ENCODE measurements at places on chromosomes 13 and 19.

DNA sequence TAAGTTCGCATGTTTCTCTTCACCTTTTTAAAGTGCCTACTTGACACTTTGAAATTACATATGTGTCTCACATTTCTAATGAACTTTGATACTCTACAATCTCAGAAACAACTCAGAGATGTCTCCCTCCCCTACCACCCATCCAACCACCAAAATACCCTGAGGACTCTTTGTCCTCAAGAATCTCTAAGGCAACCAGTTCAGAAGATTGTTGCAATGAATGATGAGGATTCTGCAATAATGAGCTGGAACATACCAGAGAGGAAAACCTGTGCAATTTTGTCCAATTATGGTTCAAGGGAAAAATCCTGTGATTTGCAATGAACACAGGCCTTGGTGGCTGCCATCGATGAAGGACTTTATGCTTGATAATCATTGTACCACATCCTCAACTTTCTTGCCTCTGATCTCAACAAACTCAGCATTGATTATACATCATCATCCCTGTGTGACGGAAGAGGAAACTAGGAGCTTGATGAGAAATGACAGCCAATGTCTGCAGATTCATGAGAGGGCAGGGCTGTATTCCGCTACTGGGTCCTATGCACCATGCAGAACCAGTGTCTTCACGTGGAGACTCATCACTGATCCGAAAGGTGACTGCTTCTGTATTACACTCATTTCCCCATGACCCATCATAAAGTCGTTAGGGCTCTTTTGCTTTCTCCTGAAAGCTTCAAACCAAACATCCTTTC, 1.1 kb downstream of the FPR1 start:
- H3K36me3 ChIP-seq, result no peaks in the 10 kb centered on the region
- H3K27me3 ChIP-seq, result no peaks in the 10 kb centered on the region
- H3K4me1 ChIP-seq, result no peaks in the 10 kb centered on the region
- DNase-seq, result no peak
- no peak overlapping the region for H3K27ac ChIP-seq

DNA sequence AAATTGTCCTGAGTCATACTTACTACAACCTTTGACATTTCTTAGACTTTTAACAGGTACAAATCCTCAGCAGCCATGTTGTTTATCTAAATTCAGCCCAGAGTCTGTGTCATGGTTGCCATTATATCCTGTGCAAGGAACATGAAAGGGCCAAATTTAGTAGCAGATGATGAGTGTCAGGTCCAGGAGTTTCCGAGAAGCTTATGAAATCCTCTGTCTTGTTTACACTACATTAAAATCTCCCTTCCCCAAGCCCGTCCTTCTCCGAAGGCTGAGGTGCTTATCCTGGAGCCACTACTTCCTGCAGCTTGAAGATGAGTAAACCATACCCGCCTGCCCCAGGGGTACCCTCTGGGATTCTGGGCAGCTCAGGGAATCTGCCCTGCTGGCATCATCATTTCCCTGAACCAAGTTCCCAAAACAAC, 102.6 kb upstream of the SERP2 start:
- H3K4me1 ChIP-seq, result peaks cover 33% of the 10 kb centered on the region
- peaks cover 20% of the 10 kb centered on the region for H3K27me3 ChIP-seq
- DNase-seq, result no peak
- H3K4me3 ChIP-seq, result no peak overlapping the region
- H3K36me3 ChIP-seq, result peaks cover 10% of the 10 kb centered on the region

- DNase-seq, result no peak
- no peaks in the 10 kb centered on the region for H3K36me3 ChIP-seq
- peaks cover 8% of the 10 kb centered on the region for H3K27me3 ChIP-seq
- no peak overlapping the region for H3K27ac ChIP-seq
Measured at GRCh38 chr13:44017756-44018309, 138.1 kb downstream of the LACC1 start.

DNA sequence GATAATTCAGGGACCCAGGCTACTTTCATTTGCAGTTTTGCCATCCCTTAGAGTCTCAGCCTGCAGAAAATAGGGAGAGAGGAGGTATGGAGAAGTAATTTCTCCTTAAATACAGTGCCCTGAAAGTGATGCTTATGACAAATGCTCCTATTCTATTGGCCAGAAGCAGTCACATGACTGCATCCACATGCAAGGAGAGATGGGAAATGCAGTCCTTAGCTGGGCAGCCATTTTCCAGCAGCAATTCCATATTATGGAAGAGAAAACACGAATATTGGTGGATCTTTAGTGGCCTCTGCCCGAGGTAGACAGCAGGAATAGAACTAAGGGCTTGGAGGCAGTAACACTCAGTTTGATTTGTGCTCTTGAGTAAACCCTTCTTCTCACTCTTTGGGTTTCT, 39.4 kb downstream of the VAV1 start:
- H3K4me3 ChIP-seq, result no peak overlapping the region
- peaks cover 58% of the 10 kb centered on the region for H3K4me1 ChIP-seq
- H3K27ac ChIP-seq, result peak overlapping the region; percentile 30
- peaks cover 60% of the 10 kb centered on the region for H3K36me3 ChIP-seq
- no peaks in the 10 kb centered on the region for H3K27me3 ChIP-seq

DNA sequence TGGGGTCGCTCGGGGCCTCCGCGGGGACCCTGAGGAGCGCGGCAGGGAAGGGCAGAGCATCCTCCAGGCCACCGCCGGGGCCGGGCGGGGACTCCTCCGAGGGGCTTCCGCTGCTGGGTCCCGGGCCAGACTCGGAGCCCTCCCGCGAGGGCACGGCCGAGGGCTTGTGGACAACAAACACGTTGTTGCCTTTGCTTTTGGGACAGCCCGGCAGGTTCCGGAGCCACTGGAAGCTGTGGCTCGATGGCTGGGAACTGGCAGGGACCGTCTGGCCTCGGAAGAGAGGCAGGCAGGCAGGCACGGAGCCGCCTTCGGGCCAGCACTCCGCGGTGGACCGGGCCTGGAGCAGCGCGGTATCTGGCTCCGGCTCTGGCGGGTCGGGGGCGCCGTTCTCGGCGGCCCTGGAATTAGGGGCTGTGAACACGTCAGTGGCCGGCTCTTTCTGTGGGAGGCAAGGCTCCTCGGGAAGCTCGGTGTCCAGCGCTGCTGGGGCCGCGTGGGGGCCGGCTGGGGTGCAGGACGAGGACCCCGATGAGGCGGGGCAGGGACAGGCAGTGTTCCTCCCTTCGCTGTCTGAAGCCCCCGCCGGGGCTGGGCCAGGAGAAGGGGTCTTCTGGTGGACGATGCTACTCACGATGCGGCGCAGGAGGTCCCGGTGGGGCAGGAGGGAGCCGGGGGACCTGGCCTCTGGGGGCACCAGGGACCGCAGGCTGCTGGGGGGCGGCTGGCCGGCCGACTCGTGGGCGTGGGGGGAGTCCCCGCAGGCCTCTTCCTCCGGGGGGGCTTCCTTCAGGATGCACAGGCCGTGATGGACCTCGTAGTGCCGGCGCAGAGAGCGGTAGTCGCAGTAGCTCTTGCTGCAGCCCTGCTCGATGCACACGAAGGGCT, 27.6 kb downstream of the ZNF541 start:
- no peak for DNase-seq
- peaks cover 65% of the 10 kb centered on the region for H3K27me3 ChIP-seq
- H3K4me3 ChIP-seq, result no peak overlapping the region
- H3K4me1 ChIP-seq, result peaks cover 14% of the 10 kb centered on the region
- H3K27ac ChIP-seq, result no peak overlapping the region
- H3K36me3 ChIP-seq, result no peaks in the 10 kb centered on the region

GRCh38 chr19:641702-642101, 2.0 kb downstream of the FGF22 start:
- peaks cover 12% of the 10 kb centered on the region for H3K27me3 ChIP-seq
- H3K4me3 ChIP-seq, result no peak overlapping the region
- no peak for DNase-seq

DNA sequence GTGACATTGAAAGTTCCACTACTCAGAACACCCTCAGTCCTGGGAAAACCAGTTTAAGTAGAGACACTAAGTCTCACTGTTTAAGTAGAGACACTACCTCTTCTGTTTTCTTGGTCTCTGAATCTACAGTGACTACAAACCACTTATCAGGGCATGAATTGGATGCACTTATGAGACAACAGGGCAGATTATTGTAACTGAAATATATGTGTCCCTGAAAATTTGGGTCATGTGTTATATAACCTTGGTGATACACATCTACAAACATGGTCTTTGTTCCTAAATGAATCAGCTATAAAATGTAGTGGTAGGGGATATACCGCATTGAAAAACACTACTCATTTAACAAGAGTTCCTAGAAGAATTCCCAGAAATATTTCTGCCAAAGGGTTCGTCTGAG, 55.7 kb downstream of the SERP2 start:
- H3K4me3 ChIP-seq, result no peak overlapping the region
- no peak overlapping the region for H3K27ac ChIP-seq
- H3K4me1 ChIP-seq, result no peaks in the 10 kb centered on the region
- H3K27me3 ChIP-seq, result peaks cover 21% of the 10 kb centered on the region

DNA sequence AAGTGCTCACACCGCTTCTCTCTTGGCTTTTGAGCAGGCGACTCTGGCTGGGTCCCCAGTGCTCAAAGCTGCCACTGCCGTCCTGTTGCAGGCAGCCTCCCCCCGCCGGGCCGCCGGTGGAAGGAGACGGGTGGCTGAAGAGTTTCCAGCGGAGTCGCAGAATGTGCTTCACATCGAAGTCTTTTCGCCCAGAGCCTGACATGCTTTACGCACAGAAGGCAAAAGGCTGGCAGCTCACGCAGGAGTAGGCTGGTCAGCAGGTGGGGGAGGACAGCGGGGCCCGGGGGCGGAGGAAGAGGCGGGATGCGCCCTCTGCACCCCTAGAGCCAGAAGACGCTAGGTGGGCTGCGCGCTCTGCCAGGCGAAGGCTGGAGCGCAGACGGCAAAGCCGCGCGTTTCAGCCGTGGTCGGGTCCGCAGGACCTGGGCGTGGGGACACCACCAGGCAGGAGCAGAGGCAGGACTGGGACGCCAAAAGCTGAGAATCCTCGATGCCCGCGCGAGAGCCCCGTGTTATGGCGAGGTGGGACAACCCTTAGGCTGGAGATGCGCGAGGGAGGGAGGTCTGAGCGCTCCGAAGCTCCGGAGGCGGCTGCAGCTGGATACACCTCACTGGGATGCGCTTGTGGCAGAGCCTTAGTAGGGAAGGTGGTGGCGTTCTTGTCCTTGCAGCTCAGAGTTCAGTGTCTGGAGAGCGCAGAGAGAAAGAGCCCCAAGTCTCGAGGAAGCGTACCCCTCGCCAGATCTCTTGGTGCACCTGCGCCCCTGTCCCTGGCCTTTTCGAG, at the start of gene ATXN8OS:
Gene ATXN8OS, plus strand, starts transcription at position 329 of the 784 bp plus-strand sequence.
- H3K36me3 ChIP-seq, result no peaks in the 10 kb centered on the region
- no peaks in the 10 kb centered on the region for H3K4me1 ChIP-seq
- no peak within 1 kb of the TSS for H3K27ac ChIP-seq

Data from activated naive CD4-positive, alpha-beta T cell treated with anti-CD3 and anti-CD28 coated beads, Interleukin-2, amount 10 ng/mL, durations not matched to agents 7 days and 5 days (primary cell).